Stimulated activated CD8-positive, alpha-beta memory T cell treated with anti-CD3 and anti-CD28 coated beads, Interleukin-15, amount 100 ng/mL, for 1 hour (primary cell): ENCODE measurements at places on chromosomes 5 and 9.

DNA sequence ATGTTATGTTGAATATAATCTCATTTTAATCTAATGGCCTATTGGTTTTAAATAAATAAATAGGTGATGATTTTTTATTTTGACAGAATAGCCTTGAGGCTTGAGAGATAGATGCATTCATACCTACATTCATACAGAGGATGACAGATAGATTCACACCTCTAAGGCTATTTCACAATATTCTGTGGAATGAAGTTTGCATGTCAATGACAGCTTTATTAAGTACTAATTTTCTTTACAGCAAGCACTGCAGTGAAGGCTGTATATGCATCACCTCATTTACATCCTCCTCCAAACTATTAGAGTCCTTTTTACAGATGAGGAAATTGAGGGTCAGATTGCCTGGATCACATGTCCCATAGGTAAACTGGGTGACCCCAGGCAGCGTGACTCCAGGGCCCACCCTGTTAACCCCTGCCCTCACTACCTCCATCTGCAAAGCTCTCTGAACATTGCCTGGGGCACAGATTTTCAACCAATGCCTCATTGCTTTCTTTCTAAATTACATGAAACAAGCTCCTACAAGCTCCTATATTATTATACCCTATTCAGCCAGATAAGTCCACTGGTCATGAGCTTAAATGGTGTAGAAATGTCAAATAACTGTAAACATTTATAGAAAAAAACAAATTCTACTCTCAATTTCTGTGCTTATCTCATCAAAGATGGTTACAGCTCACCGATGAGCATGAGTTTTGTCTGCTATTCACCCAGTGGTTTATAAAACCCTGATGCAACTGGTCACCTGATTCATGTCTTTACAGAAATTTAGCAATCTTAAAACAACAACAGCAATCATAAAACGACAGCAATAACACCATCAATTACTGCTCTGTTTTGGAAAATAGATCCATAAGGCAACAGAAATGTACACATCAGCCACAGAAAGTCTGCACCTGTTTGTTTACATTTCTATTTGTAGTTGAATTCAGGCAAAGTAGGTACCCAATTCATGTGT, 338.0 kb downstream of the NSG2 start:
- no peak for DNase-seq

DNA sequence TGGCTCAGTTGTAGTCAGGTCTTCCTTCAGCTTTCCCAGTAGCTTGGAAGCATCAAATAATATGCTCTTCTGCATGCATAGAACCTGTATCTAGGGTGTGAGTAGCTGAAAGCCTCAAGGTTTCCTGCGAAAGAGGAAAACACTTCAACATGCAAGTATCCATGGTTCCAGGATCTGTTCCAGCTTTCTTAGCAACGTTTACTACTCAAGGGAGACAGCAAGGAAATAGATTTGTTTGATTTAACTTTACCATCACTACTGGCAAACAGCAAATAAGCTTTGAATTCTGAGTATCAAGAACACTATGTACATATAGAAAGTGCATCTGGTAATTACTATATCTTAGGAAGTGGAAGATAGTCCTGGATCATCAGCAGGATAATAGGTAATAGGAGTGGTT, 341.0 kb downstream of the PRR16 start:
- DNase-seq: no peak

DNA sequence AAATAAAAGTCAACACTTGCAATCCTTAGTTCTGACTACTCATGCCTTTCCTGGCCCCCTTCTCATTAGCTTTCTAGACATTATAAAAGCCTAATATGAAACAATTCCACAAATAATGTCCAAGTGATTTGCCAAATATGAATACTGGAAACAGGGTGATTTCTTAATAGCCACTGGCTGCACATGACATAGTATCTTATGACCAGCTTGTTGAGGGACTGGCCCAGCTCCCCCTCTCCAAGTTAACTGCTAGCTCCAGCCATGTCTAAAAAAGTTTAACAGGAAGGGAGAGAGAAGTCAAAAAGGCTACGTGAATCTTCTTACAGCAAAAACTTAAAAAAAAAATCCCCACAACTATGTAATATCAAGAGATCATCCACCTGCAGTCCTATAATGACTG, 1.5 kb downstream of the CERT1 start:
- DNase-seq: no peak

- DNase-seq: no peak
Observed at GRCh38 chr9:8186560-8186959, 387.0 kb upstream of the DMAC1 start.

GRCh38 chr9:111516061-111516465, 8.9 kb upstream of the ZNF483 start:
- no peak for DNase-seq
